ENCODE measurements at places on chromosomes 12 and 14. TPM values are rescaled to one million over a fixed set of nuclear protein-coding genes. Genes with fewer than 3 reads are reported as not detected.

The KCNH5 gene
- not detected for total RNA-seq

The CYP46A1 gene
- total RNA-seq: not detected

The ACSM4 gene
- total RNA-seq: not detected

The UNC79 gene
- total RNA-seq: not detected

The SIRT4 gene
- 0.49 TPM for total RNA-seq

The SARNP gene
- total RNA-seq: 109 TPM

The NXPH4 gene
- total RNA-seq: 24.9 TPM

The EMP1 gene
- total RNA-seq: 135 TPM

The PTGR2 gene
- total RNA-seq: 5.2 TPM

The NRIP2 gene
- total RNA-seq: not detected

The NRL gene
- total RNA-seq: 2.2 TPM

The FICD gene
- 2.0 TPM for total RNA-seq
